Activated CD8-positive, alpha-beta memory T cell treated with anti-CD3 and anti-CD28 coated beads for 4 hours (primary cell): ENCODE measurements at places on chromosomes 11 and 22.

DNA sequence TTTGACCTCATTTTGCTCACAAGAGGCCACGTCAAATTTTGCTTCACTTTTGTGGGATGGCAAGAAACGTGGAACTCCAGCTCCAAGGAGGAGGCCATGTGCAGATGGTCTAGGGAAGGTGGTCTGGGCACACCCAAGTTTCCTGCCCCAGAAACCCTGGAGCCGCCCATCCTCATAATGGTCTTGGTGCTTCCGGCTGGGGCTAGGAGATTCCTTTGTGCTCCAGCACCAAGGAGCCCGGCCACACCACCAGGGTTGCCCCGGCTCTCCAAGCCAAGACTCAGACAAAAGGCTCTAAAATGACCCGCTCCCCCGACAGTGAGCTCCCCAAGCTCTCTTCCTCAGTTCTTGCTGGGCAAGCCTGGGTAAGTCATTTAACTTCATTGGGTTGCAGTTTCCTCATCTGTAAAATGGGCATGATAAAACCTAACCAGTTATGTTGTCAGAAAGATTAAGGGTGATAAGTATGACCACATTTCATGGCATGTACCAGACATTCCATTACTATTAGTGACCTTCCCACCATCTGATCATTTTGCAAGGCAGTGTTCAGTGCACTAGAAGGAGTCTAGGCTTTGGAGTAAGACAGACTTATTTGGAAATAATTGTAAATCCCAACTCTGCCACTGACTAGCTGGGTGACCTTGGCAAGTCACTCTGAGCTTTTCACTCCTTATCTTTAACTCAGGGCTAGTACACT lies 23.3 kb downstream of the DKK3 start:
- no peak for DNase-seq

DNA sequence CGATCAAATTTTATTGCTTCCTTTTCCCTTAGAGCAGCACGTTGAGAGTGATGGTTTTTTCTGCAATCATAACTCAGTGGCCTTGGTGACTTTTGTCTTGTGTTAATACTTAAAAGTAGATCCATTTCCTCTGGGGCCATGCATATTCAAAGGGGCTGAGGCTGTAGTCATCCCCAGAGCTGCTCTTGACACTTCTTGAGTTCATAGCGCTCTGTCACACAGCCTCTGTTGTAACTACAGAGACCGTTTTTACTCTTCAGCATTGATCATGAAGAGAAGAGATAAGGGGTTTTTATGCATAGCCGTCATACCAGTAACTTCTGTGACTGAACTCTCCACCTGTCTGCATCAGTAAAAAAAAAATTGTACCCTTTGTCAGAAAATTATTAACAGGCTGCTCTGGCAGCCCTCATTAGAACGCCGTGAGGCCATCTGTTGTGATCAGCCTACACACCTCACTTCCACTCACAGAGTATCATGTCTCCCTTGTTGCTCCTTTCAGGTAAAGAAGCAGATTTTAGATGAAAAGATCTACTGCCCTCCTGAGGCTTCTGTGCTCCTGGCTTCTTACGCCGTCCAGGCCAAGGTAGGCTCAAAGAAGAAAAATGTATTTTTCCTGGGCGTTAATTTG lies 38.4 kb downstream of the NF2 start:
- DNase-seq: no peak

- DNase-seq: no peak
These were observed 112.9 kb downstream of the KIF18A start for GRCh38 chr11:27995083-27995482.

DNA sequence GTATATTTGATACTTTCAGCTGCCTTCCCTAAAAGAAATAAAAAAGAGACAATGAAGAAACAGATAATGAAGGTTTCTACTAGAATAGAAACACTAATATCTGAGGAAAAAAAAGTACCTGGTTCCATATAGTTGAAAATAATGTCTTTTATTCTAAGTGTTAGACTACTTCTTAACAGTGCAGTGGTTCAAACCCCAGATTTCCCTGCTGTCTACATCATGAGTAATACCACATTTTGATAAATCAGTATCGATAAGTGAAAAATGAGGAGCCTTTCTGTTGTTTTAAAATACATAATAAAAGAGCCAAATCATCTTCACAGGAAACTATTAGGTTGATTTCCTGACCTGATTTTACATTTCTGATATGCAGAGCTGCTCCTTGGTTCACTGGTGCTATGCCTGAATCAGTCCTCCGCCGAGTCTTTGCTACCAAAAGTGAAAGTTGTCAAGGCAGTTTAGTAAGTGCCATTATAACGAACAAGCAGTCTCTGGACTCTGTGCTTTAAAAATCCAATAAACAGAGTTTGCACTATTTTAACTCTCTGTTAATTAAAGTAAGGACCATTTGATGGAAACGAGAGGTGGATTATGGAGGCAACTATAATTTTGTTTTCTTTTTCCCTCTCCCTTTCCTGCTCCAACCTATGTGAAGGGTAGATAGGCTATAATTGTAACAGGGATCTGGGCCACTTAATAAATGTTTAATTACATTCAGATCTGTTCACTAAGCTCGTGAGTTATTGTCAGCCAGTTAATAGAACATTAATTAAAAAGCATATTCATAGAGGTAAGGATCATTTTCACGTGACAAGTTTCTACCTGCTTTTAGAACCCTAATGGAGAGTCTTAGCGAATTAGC lies 724.5 kb upstream of the RAG2 start:
- DNase-seq: no peak

DNA sequence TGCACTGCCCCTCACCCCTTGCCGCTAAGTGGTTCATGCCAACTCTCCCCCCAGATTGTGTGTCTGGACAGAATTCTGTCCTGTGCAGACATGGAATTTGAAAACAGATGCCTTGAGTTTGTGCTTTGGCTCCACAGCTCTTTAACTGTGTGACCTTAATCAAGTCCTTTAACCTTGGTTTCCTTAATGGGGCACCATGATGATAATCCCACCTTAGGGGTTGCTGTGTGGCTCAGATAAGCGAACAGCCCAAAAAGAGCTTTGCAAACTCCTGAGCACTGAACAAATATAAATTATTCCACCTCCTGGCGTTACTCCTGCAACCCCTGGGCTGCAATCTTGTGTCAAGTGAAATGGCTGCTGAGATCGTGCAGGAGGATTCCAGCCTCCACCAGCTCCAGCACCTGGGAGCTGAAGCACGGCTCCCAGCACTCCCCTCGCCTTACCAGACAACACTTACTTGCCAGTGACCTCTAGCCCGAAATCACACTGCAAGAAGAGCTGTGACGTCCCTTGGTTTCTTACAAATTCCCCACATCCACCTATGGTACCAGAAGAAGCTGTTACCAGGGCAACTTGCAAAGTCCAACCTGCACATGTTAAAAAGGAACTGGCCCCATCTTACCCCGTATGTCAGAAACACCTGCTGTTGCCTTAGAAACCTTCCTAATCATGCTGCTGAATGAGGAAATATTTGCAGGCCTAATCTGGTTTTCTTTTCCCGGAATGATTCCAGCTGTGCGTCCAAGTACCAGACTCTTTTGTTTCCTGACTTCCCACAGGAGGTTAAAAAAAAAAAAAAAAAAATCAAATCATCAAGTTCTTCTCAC lies 13.2 kb downstream of the VPS37C start:
- DNase-seq: no peak

DNA sequence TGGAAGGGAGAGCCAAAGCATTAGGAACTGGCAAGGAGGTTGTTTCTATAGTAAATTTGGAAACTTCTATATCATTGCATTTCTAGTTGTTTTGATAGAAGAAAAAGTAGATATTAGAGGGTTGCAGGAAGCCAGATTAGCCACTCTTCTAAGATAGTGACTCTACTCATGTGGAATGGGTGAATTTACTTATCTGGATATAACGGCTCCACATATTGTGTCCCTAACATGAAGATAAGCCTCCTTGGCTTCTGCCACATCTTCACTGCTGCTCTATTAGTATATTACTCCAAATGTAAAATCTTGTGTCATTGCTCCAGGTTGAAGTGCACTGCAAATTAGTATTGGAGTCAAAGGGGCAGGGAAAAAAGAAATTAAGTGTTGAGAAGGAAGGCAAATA lies 283.3 kb downstream of the CASP12 start:
- DNase-seq: no peak

GRCh38 chr11:134019500-134019899 lies 49.4 kb upstream of the JAM3 start:
- no peak for DNase-seq

- DNase-seq: peak; percentile 48
These were observed 1.3 kb upstream of the HDAC10 start for GRCh38 chr22:50252082-50253045.

DNA sequence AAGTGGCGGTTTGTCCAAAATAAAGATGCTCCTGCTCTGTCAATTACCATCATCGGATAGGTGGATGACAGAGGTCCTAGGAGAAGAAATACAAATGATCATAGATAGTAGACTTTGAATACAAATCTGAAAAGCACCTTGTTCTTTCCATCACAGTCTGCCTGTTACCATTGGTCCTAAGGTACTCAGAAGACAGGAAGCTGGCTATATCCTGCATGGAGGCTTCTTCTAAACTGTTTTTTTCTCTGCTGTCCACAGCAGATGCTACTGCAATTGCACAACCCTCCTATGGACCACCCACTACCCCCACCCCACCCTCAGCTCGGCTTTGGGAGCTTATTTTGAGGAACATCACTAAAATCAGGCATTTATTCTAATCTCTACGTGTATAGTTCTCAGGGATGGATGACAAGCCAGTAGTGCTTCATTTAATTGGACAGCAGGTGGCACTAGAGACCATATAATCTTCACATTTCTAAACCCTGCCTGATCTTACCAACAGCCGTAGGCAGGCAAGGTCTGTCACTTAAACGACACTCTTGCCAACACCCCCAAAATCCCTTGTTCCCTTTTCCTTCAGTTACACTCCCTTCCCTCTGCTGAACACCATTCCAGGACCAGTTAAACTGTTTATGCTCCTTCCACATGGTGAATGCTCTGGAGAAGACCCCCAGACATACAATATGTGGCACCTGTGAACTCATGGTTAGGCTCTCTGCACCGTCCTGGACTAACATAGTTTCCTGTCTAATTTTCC lies 6.6 kb upstream of the PTS start:
- peak; percentile 6 for DNase-seq

- DNase-seq: no peak
These were observed 30.9 kb downstream of the TRPC6 start for GRCh38 chr11:101552888-101553287.

- DNase-seq: no peak
These were observed 3.6 kb upstream of the CDC42EP1 start for GRCh38 chr22:37556710-37557109.

DNA sequence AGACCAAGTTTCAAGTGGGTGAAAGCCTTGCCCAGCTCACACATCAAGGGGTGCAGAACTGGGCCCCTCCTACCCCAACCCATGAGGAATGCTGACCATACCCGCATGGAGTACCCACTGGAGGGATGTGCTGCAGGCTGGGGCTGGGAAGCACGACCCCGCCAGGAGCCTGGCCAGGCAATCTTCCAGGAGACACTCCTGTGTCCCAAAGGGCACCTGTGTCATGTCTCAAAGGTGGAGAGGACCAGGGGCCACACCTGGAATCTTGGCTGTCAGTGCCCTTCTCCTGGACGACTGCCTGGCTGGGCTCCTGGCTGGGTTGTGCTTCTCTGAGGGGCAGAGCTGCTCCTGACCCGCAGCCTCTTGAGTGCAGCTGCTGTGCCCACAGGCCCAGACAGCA lies 6.7 kb downstream of the ARAP1 start:
- no peak for DNase-seq

DNA sequence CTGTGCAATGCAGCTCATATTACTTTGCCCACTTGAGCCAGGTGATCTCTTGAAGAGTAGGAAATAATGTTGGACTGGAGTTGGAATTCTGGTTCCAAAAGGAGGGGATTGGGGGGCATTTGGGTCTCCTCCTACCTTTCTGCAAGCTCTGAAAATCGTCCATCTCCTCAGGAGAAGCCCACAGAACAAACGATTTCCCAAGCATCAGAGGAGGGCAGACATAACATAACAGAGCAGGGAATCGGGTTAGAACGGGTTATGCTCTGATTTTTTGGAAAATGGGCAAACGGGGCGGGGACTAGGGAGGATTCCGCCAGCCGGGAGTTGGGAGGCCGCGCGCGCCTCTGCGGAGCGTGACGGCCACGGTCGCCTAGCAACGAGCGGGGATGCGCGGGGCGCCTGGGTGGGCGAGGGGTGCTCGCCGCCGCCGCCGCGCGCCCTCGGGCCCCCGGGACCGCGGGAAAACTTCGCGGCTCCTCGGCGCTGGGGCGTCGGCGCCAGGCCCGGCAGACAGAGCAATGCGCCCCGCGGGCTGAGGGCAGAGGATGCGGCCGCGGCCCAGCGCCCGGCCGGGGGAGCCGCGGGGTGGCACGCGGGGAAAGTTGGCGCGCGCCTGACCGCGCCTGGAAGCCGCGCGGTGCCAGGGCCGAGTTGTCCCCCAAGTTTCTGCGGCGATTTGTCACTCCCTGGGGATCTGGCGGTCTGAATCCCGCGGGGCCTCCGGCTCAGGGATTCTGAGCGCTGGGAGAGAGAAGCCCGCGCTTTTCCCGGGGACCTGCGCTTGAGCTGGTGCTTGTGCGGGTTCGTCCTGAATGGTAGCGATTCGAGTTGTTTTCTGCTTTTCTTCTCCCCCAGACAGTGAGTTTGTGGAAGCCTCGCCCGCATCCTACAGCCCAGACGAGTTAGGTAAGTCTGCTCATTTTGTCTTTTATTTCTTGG lies 27.8 kb upstream of the AMOTL1 start:
- no peak for DNase-seq

DNA sequence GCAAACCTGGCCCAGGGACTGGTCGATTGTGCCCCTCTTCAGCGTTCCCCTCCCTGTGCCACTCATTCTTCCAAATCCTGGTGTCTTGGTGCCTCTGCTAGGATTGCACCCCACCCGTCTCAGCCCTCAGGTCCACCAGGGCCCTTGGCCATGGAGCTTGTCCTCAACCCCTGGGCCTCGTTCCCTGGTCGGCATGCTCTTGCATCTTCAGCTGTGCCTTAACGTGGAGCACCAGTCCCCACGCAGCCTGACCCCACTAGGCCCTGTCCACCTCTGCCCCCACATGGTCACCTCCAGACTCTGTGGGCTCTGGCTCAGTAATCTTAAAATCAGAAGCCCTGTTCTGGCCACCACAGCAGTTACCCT lies 61.1 kb downstream of the OSBP2 start:
- DNase-seq: no peak

GRCh38 chr11:111069066-111069465 lies 176.5 kb upstream of the POU2AF2 start:
- DNase-seq: no peak

- DNase-seq: no peak
These were observed at the start of gene C22orf15 for GRCh38 chr22:23762842-23763578. C22orf15 (plus strand) TSS chr22:23762990; CDS start chr22:23763307, 317 bp downstream.

- no peak for DNase-seq
These were observed 987.6 kb downstream of the TBC1D22A start for GRCh38 chr22:47750086-47750485.

DNA sequence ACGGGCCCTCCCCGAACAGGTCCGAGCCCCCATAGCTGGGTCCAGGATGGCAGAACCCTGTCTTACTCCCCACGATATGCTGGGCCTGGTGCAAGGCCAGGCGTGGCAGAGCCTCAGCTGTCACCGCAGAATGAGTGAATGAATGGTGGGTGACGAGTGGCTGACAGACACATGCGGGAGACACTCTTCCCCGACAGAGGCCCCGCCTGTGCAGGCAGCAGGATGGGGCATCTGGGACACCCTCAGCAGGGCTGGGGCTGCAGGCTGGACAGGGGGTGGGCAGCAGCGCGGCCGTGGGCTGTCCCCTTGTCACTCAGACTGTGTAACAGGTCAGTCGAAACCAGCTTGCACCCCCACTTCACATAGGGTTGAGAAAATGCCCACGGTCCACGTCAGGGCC lies 18.0 kb downstream of the WNT7B start:
- DNase-seq: no peak

GRCh38 chr11:14967581-14968243 lies 4.4 kb downstream of the CALCA start:
- no peak for DNase-seq
